ENCODE measurements at places on chromosomes 2 and 18.

DNA sequence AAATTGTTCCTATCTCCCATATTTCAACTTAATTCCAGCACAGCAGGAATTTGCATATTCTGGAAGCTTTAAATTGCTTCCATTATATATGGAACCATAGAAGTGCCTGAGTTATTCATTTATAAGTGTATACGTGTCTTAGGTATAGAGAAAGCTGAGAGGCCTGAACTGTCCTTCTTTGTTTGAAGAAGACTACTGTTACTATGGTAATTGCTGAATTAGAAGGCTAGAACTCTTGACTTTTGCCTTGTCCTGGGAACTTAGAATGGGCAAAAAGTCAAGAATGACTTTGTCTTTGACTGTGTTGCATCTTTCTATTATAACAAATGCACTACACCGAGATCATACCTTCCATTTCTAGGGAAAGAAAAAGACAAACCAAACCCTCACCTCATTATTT, 15.7 kb downstream of the CAMKMT start:
- no peak for DNase-seq

- DNase-seq, result no peak
Measured at GRCh38 chr2:45218931-45219339, 209.7 kb upstream of the SIX2 start.

- no peak for DNase-seq
Measured at GRCh38 chr2:84771251-84771650, 109.6 kb downstream of the TRABD2A start.

DNA sequence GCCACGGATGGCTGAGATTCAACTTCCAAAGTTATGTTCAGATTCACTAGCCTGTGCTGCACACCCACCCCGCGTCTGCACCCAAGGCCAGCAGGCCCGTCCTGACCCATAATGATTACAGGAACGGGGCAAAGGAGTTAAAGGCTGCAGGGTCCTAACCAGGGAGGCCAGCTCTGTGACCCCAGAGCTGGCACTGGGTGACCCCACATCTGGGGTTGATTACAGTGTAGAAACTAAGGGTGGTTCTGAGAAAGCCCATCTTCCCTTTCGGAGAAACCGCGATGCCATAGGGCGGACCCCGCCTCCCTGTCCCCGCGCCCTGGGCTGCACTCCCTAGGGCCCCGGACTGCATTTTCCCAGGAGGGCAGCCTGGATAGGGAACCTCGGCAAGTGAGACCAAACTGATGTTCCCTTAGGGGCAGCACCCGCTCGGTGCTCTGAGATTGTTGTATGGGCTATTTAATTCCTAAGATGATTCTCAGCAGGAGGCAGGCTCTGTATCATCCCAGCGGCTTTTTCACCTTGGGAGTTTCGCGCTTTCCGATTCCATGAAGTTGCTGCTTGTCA, 2.2 kb upstream of the GPR148 start:
- DNase-seq, result no peak

Data from C1 segment of cervical spinal cord (tissue), 14 donors.